ENCODE measurements at places on chromosomes 12 and 14.

- no peak for DNase-seq
These were observed 23.2 kb downstream of the ITPR2 start for GRCh38 chr12:26809611-26810285.

- DNase-seq = no peak
These were observed 21.0 kb downstream of the DLK1 start for GRCh38 chr14:100747736-100748135.

DNA sequence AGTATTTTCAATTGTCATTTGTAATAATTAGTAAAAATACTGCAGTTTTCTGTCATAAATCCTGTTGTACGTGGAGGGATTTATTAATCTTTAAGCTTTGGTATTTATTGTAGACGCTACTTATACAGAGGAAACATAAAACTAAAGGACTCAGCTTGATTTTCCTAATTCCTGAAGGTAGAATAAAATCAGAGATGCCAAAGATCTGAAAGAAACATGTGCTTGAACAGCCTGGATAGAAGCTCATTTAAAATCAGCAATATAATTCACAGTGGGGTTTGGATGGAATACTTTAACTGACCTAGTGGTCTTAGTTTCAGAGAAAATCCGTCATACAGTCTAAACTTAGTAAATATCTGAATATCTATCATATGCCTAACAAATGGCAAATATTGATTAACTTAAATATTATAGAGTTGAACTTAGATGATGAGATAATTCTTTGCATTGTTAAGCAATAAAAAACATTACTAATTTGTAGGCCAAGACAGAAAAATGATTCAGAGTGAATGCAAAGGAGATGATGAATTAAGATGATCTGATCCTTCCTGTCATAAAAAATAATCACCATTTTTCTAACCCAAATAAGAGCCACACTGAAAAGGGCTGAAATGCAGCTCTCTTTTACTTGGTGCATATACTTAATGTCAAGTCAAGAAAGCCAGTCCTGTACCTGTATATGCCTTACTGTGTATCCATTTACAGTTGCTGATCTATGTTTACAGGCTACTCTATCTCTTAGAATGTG, 397.1 kb upstream of the DCN start:
- no peak for DNase-seq

- no peak for DNase-seq
These were observed 138.0 kb upstream of the CPNE8 start for GRCh38 chr12:39043424-39043822.

- DNase-seq = no peak
These were observed 113.9 kb downstream of the ANO4 start for GRCh38 chr12:100908501-100908900.

GRCh38 chr12:53428741-53429140, 5.1 kb downstream of the AMHR2 start:
- no peak for DNase-seq

GRCh38 chr12:78037707-78038106, 207.0 kb downstream of the NAV3 start:
- DNase-seq = no peak

- no peak for DNase-seq
These were observed 392.9 kb downstream of the NOVA1 start for GRCh38 chr14:26204728-26205479.
